Subcutaneous preadipocyte (primary cell): ENCODE measurements at places on chromosomes 2 and 18. TPM values are rescaled to one million over a fixed set of nuclear protein-coding genes. Genes with fewer than 3 reads are reported as not detected.

Gene PDE11A
- not detected in 2 replicates for total RNA-seq

Gene TRIM43
- total RNA-seq, result not detected in 2 replicates

Gene CNGA3
- under 0.01 TPM in 2 replicates for total RNA-seq

Gene LINC00305
- not detected in 2 replicates for total RNA-seq

Gene LOXL3
- 2.2 and 3.7 TPM in 2 replicates for total RNA-seq

Gene SLC8A1
- total RNA-seq, result 2.6 and 16.0 TPM in 2 replicates

Gene FZD7
- total RNA-seq, result 5.1 and 7.0 TPM in 2 replicates

Gene SPDYA
- total RNA-seq, result 0.59 and 0.73 TPM in 2 replicates

Gene ZNF804A
- total RNA-seq, result under 0.01 and 0.98 TPM in 2 replicates

Gene ELOA2
- total RNA-seq, result not detected in 2 replicates

Gene CCDC68
- 1.5 and 2.0 TPM in 2 replicates for total RNA-seq

Gene PLGLB1
- 1.2 and 1.5 TPM in 2 replicates for total RNA-seq

Gene LOXHD1
- total RNA-seq, result not detected in 2 replicates

Gene M1AP
- total RNA-seq, result not detected in 2 replicates

Gene GRHL1
- 1.1 and 1.6 TPM in 2 replicates for total RNA-seq

Gene TSPYL6
- not detected in 2 replicates for total RNA-seq

Gene CASP10
- 5.1 and 7.4 TPM in 2 replicates for total RNA-seq

Gene SEC11C
- total RNA-seq, result 10.2 and 11.4 TPM in 2 replicates

Gene SP140
- total RNA-seq, result under 0.01 TPM in 1 of 2 replicates, not detected in the other

Gene FBXO11
- total RNA-seq, result 33.4 and 34.6 TPM in 2 replicates

Gene LRATD1
- total RNA-seq, result 0.37 and 1.2 TPM in 2 replicates

Gene MOB1A
- 77.2 and 88.6 TPM in 2 replicates for total RNA-seq

Gene UGT1A4
- total RNA-seq, result not detected in 2 replicates

Gene KIAA2012
- total RNA-seq, result not detected in 2 replicates

Gene ANKRD36B
- total RNA-seq, result 31.6 and 51.2 TPM in 2 replicates

Gene TAF4B
- 10.7 and 12.3 TPM in 2 replicates for total RNA-seq

Gene GKN1
- not detected in 2 replicates for total RNA-seq

Gene GGCX
- total RNA-seq, result 24.6 and 38.5 TPM in 2 replicates

Gene RFX8
- total RNA-seq, result 38.2 and 46.7 TPM in 2 replicates

Gene CAPN14
- total RNA-seq, result under 0.01 and 0.20 TPM in 2 replicates

Gene CFC1B
- not detected in 2 replicates for total RNA-seq

Gene MBP
- total RNA-seq, result 18.8 and 26.5 TPM in 2 replicates

Gene IL1R1
- 61.8 and 112 TPM in 2 replicates for total RNA-seq
